AG04450 (cell line): ENCODE measurements at places on chromosomes 12 and 14. TPM values are rescaled to one million over a fixed set of nuclear protein-coding genes. Genes with fewer than 3 reads are reported as not detected.

The CD4 gene
- polyA plus RNA-seq, result 24.8 and 24.9 TPM in 2 replicates

The TCTN2 gene
- 8.6 and 9.1 TPM in 2 replicates for polyA plus RNA-seq

The RPL10L gene
- not detected in 2 replicates for polyA plus RNA-seq

The TPH2 gene
- polyA plus RNA-seq, result 0.04 TPM in 1 of 2 replicates, not detected in the other

The ADSS1 gene
- polyA plus RNA-seq, result 2.8 and 4.2 TPM in 2 replicates

The TAOK3 gene
- 48.8 and 56.4 TPM in 2 replicates for polyA plus RNA-seq

The GLT8D2 gene
- 102 and 119 TPM in 2 replicates for polyA plus RNA-seq

The ABCC9 gene
- 2.0 and 2.7 TPM in 2 replicates for polyA plus RNA-seq

The TSHR gene
- polyA plus RNA-seq, result not detected in 2 replicates

The TMEM121 gene
- polyA plus RNA-seq, result 1.5 and 2.0 TPM in 2 replicates

The AGAP2 gene
- 0.02 and 0.06 TPM in 2 replicates for polyA plus RNA-seq

The MORN3 gene
- polyA plus RNA-seq, result 0.35 and 0.78 TPM in 2 replicates

The HCAR1 gene
- 0.02 and 0.05 TPM in 2 replicates for polyA plus RNA-seq

The GPR65 gene
- 0.04 TPM in 2 replicates for polyA plus RNA-seq

The LRFN5 gene
- 3.2 and 3.3 TPM in 2 replicates for polyA plus RNA-seq

The RASAL1 gene
- not detected in 2 replicates for polyA plus RNA-seq

The SAMD4A gene
- polyA plus RNA-seq, result 12.7 and 21.0 TPM in 2 replicates

The BDKRB1 gene
- polyA plus RNA-seq, result 160 and 215 TPM in 2 replicates

The POTEG gene
- not detected in 2 replicates for polyA plus RNA-seq

The TCL1B gene
- polyA plus RNA-seq, result not detected in 2 replicates

The TOGARAM1 gene
- polyA plus RNA-seq, result 8.3 and 13.2 TPM in 2 replicates

The LRRK2 gene
- polyA plus RNA-seq, result 1.4 and 2.6 TPM in 2 replicates

The DDN gene
- 0.02 and 0.04 TPM in 2 replicates for polyA plus RNA-seq

The M6PR gene
- polyA plus RNA-seq, result 106 and 119 TPM in 2 replicates

The DEPDC4 gene
- 0.76 and 1.3 TPM in 2 replicates for polyA plus RNA-seq

The CDKL1 gene
- polyA plus RNA-seq, result 8.2 and 20.1 TPM in 2 replicates

The FGD6 gene
- 7.1 and 10.2 TPM in 2 replicates for polyA plus RNA-seq

The RNF212B gene
- polyA plus RNA-seq, result not detected in 2 replicates

The RAD9B gene
- polyA plus RNA-seq, result 0.07 and 0.26 TPM in 2 replicates

The KIF26A gene
- polyA plus RNA-seq, result not detected in 2 replicates

The GPR68 gene
- polyA plus RNA-seq, result 0.83 and 1.4 TPM in 2 replicates

The TMEM63C gene
- polyA plus RNA-seq, result not detected in 2 replicates

The CHGA gene
- not detected in 2 replicates for polyA plus RNA-seq

The RHNO1 gene
- 42.0 and 43.4 TPM in 2 replicates for polyA plus RNA-seq

The NFATC4 gene
- polyA plus RNA-seq, result 35.7 and 42.0 TPM in 2 replicates

The BMAL2 gene
- polyA plus RNA-seq, result 22.9 and 28.8 TPM in 2 replicates

The ALX1 gene
- polyA plus RNA-seq, result not detected in 2 replicates

The EMP1 gene
- 209 and 257 TPM in 2 replicates for polyA plus RNA-seq

The SLC39A9 gene
- polyA plus RNA-seq, result 69.5 and 82.2 TPM in 2 replicates

The DIO2 gene
- 23.5 and 28.9 TPM in 2 replicates for polyA plus RNA-seq

The PAX9 gene
- polyA plus RNA-seq, result not detected in 2 replicates

The PPP4R4 gene
- polyA plus RNA-seq, result 0.60 and 0.65 TPM in 2 replicates

The ADGRD1 gene
- 0.05 TPM in 1 of 2 replicates, not detected in the other for polyA plus RNA-seq

The ZC2HC1C gene
- polyA plus RNA-seq, result 0.45 and 0.73 TPM in 2 replicates
